ENCODE measurements at places on chromosomes 16 and 17. TPM values are rescaled to one million over a fixed set of nuclear protein-coding genes. Genes with fewer than 3 reads are reported as not detected.

TMC8 gene
- 0.53 TPM for total RNA-seq

SP6 gene
- 0.07 TPM for total RNA-seq

TP53 gene
- 29.9 TPM for total RNA-seq

TNFSF13 gene
- 1.7 TPM for total RNA-seq

EVI2A gene
- total RNA-seq: not detected

DNA sequence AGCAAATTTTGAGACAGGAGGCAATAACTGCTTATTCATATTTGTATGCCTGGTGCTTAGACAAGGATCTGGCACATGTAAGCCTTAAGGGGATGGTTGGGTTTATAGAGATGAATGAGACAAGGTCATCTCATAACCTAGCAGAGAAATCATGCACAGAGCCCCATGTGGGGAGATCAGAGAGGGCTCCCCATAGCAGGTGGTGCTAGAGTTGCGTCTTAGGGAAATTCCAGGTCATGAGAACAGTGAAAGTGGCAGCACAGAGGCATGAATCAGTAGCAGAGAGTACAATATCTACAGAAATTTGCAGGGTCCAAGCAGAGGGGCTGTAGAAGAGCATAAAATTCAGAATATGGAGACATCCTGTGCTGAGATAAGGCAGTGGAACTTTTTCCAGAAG, 57.3 kb downstream of the SLC6A2 start:
- no peaks in the 10 kb centered on the region for H3K36me3 ChIP-seq
- H3K4me1 ChIP-seq: peaks cover 8% of the 10 kb centered on the region
- no peak overlapping the region for H3K27ac ChIP-seq
- H3K4me3 ChIP-seq: no peak overlapping the region

DNA sequence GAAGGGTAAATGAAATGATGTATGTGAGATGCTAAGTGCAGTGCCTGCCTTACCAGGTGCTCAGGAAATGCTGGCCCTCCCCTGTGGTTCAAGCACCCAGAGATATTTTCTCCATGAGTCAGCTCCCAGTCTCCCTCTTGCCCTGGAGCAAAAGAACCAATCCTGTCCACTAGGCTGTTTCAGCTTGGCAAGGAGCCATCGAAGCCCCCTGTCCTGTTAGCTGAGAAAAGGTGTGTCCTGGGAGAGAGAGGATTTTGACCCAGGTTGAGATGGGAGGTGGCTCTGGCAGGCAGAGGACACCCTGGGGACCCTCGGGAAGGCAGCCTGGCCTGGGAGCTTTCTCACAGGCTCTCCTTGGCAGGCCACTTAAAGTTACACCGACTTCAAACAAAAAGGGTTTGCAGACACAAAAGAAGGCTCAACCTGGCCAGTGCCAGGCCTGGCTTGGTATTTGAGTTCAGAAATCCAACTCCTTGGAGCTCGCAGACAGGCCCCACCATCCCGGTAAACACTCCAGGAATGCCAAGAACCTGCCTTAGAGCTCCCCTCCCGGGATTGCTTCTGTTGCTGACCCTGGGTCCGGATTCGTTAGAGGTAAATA, 29.6 kb downstream of the NTN1 start:
- DNase-seq: no peak
- no peak overlapping the region for H3K4me3 ChIP-seq
- H3K27ac ChIP-seq: no peak overlapping the region
- H3K27me3 ChIP-seq: no peaks in the 10 kb centered on the region
- no peaks in the 10 kb centered on the region for H3K36me3 ChIP-seq
- H3K4me1 ChIP-seq: no peaks in the 10 kb centered on the region

DNA sequence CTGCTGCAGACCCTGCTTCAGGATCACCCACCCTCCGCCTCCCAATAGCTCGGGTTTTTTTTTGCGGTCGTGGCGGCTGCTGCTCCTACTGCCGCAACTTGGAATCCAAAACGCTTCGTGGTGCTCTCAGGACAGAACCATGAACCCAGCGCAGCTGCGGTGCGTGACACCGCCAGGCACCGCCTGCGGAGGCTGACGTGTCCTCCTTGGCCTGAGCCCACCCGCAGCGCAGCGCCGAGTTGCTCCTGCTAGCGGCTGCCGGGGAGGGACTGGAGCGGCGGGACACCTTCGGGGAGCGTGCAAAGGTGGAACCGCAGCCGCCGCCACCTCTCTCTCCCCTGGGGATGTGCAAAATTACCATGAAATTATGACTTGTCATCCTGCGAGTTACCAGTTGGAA, 1893.0 kb downstream of the TP53TG3F start:
- H3K4me3 ChIP-seq: no peak overlapping the region
- no peaks in the 10 kb centered on the region for H3K27me3 ChIP-seq
- H3K36me3 ChIP-seq: no peaks in the 10 kb centered on the region

DNA sequence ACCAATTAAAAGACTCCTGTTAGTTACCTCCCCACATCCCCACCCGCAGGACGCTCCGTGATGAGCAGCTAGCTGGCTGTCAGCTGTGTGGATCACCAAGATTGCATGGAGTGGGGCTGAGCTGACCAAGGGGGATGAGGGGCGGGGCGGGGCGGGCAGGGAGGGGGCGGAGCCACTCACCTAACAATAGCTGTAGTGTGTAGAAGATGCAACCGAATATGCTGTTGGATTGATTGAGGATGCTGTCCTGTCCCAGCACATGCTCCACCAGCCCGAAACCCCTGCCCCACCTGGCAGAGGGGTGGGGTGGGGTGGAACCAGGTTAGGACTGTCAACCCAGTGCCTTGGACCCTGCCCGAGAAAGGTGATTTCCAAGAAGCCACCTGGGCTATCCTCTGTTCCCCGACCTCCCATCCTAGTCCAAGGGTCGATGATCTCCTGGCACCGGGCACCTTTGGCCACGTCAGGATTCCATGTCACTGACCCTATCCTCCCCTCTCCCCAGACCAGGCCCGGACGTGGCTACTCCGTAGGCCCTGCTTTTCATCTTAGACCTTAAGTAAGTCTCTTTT, 1.4 kb downstream of the VKORC1 start:
- peak; percentile 74 for DNase-seq
- peak overlapping the region; percentile 82 for H3K4me3 ChIP-seq
- H3K27ac ChIP-seq: peak overlapping the region; percentile 84
- H3K4me1 ChIP-seq: peaks cover 27% of the 10 kb centered on the region
- H3K27me3 ChIP-seq: no peaks in the 10 kb centered on the region

- DNase-seq: no peak
- H3K27ac ChIP-seq: no peak overlapping the region
- peaks cover 9% of the 10 kb centered on the region for H3K27me3 ChIP-seq
- no peak overlapping the region for H3K4me3 ChIP-seq
- H3K4me1 ChIP-seq: no peaks in the 10 kb centered on the region
These were observed 168.1 kb downstream of the XYLT1 start for GRCh38 chr16:17302620-17303019.

All from HepG2 (cell line).